Activated T-cell treated with anti-CD3 and anti-CD28 coated beads for 1 hour (primary cell): ENCODE measurements at places on chromosomes 3 and 15.

- DNase-seq: no peak
Measured at GRCh38 chr3:30493911-30494311, 112.5 kb upstream of the TGFBR2 start.

GRCh38 chr15:63234451-63234870, 42.9 kb upstream of the APH1B start:
- no peak for DNase-seq

- no peak for DNase-seq
Measured at GRCh38 chr15:92020207-92020606, 166.7 kb downstream of the SLCO3A1 start.

DNA sequence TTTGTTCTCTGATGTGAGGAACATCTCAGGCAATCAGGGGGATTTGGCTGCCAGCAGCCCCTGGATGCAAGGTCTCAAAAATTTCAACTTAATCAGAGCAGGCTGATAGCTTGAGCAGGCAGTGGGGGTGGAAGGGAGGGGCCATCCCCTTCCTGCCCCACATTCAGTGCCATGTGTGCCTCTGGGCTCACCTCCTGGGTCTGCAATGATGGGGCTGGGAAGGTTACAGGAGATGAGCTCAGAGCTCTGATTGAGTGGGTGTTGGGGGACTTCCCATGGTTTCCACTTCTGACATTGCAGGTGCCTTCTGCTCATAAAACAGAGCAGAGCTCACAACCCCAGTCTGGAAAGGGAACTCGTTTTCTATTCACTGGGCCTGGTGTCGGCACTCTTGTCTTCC, 37.0 kb downstream of the PARP16 start:
- DNase-seq: no peak

GRCh38 chr3:36769926-36770325, 5.6 kb upstream of the DCLK3 start:
- no peak for DNase-seq

DNA sequence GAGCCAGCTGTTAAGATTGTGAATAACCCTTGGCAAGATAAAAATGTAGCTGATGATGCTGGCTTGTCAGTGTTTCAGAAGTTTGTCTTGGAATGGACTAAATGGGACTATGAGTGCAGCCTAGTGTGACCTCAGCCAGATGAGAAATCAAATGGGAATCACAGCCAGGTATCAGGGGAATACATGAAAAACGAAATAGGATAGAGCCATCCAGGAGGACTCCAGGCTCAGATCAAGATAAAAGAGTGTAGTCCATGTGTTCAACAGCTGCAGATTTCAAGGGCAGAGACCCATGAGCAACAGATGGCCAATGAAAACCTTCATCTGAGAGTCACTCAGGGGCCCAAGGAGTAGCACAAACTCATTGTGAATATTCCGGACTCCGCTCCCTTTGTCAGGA, 1080.9 kb upstream of the CADM2 start:
- no peak for DNase-seq

DNA sequence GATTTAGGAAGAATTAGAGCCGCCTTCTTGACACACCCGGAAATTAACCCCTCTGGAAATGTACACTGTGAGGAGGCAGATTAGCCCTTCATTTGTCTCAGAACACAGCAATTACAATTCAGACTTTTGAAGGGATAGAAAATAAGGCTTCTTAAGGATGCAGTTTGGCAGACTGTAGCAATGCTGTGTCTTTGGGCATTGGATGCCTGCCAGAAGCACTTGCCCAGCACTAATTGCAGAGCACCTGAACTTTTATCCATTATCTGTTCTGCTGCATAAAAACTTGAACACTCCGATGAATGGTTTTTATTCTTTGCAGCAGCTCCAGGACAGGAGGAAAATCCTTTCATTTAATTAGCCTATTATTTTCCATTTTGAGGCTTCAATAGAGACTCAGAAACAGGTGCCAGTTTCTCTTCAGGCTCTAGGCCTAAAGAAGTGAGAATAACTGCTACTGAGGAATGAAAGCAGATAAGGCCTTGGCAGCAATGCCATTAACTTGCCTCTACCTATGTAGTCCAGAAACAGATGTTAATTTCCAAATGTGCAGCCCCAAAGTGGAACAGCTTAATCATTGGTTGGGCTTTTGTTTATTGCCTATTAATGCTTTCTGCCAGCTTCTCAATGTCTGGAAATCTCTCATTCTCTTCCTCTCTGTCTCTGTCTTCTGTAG, 418.5 kb downstream of the NSUN3 start:
- DNase-seq: no peak

GRCh38 chr3:108152274-108152673, 61.4 kb upstream of the CD47 start:
- no peak for DNase-seq

- DNase-seq: no peak
Measured at GRCh38 chr3:157100608-157101396, 59.1 kb downstream of the CCNL1 start.

- DNase-seq: no peak
Measured at GRCh38 chr15:61661791-61662190, 398.5 kb downstream of the VPS13C start.

- DNase-seq: no peak
Measured at GRCh38 chr3:13665582-13666226, 116.8 kb downstream of the FBLN2 start.

- no peak for DNase-seq
Measured at GRCh38 chr3:136343446-136343845, 93.3 kb downstream of the PCCB start.

DNA sequence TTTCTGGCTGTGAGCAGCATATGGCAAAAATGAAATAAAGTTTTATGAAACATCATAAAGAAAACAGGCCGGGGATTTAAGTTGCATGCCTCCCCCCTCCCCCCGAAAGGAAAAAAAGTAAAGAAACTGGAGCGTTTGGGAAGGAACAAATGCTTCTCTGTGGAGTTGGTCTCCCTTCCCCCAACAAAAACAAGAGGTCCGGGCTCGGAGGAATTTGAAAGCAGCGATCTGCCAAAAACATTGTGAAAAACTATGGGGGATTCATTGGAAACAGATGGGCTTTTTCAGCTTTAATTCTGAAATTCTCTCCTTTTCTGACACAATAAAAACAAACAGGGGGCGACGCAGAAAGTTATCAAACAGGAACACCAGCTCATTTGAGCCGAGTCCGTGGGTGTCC, 17.0 kb downstream of the RGMA start:
- DNase-seq: no peak

- no peak for DNase-seq
Measured at GRCh38 chr15:40543631-40544294, 21.1 kb downstream of the CCDC32 start.

DNA sequence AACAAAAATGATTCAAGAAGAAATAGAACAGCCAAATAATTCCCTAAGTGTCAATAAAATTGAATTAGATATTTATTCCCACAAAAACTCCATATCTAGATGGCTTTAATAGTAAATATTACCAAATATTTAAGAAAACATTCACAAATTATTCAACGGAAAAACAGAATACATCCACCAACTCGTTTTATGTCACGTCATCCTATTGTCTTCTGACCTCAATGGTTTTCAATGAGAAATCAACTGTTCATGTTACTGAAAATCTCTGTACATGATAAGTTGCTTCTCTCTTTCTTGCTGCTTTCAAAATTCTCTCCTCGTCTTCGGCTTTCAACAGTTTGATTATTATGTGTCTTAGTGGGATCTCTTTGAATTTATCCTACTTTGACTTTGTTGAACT, 17.1 kb upstream of the FBXL2 start:
- DNase-seq: no peak

DNA sequence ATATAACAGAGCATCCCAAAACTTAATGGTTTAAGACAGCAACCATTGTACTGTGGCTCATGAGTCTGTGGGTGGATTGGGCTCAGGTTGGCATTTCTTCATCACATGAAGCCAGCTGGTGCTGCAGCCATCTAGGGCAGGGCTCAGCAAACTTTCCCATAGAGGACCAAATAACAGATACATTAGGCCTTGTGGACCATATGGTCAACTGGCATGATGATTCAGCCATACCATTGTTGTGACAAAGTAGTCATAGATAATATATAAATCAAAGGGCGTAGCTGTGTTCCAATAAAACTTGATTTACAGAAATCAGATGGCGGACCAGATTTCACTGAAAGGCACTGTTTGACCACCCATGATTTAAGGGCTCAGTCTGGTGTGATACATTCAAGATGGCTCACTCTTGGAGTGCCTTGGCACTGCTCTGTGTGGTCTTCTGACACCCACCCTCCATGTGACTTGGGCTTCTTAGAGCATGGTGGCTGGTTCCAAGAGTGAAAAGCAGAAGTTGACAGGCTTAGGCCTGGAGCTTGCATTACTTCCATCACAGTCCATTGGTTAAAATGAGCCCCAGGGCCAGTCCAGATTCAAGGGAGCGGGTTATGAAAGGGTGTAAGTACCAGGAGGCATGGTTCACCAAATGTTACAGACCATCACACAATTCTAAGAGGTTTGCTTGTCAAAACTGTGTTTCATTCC, 40.8 kb upstream of the BHLHE40 start:
- no peak for DNase-seq

DNA sequence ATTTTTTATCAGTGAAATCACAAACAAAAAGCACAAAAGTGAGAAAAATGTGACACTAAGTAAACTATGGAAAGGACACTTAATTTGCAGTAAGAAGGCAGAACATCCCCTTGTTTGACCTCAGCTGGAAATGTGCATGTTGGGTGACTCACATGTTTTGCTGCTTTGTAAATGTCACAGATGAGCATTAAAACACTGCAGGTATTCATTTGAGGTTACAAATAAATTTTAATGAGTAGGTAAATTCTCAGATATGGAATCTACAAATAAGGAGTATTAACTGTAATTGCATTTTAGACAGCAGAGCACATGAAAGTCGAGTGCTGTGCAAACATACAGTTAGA, 20.3 kb downstream of the CHMP2B start:
- no peak for DNase-seq

DNA sequence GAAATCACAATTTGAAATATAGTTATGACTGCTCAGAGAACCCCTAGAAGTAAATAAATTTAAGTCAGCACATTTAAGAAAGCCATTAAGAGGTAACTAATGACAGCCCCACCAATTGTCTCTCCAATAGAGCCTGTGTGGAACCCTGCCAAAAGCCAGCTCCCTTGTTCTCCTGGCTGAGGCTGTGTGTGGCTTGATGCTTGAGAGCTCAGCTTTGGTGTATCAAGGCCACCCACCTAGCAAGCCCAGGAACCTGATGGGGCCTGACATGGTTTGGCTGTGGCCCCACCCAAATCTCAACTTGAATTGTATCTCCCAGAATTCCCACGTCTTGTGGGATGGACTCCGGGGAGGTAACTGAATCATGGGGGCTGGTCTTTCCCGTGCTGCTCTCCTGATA, 106.9 kb downstream of the LRRN1 start:
- DNase-seq: no peak

GRCh38 chr15:66153549-66154415, 99.8 kb downstream of the MEGF11 start:
- no peak for DNase-seq

DNA sequence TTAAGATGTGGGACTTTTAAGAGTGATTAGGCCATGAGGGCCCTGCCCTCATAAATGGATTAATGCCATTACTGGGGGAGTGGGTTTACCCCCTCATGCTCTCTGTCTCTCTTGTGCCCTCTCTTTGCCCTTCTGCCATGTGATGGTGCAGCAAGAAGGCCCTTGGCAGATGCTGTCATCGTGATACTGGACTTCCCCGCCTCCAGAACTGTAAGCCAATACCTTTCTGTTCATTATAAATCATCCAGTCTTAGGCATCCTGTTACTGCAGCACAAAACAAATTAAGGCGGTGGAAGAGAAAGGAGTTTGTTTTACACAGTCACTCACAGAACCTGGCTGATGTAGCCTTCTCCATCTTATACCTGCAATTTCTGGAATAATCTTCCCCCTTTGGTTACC, 360.3 kb upstream of the TBL1XR1 start:
- no peak for DNase-seq

DNA sequence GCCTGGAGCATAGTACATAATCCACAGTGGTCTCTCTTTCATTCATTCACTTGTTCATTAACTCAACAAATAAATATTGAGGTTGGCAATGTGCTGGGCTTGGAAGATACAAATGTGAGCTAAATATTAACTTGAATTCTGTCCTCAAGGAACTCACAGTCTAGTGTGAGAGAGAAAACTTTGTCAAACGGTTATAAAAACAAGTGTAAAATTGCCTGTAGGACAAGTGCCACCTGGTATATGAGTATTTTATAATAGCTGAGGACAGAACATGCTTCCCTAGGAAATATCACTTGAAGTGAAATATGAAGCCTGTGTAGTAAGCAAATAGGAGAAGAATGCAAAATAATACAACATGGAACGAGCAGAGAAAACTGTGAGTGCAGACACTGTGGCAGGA, 173.1 kb upstream of the CMC1 start:
- DNase-seq: no peak

DNA sequence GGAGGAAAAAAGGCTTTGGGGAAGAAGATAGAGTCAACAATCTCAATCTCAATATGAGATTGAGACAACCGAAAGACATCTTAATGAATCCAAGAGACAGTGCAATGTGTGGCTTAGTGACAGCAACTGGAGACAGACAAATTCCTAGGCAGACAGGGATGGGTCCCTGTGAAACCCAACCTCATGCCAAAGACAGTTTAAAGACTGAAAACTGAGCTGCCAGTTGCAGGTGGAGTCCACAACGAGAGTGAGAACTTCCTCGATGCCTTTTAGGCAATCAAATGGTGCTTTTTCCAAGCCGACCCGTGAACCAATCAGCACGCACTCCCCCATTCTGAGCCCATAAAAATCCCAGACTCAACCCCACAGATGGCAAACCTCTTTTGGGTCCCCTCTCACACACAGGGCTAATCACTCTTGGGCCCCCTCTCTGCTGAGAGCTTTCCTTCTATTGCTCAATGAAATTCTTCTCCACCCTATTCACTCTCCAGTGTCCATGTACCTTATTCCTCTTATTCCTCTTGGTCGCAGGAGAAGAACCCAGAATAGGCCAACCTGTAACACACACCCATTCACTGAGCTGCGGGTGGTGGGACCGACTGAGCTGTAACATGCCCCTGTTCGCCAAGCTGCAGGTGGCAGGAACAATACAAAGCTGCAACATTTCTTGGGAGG, 34.8 kb downstream of the ZMAT3 start:
- DNase-seq: no peak

GRCh38 chr3:177561365-177561764, 364.1 kb upstream of the TBL1XR1 start:
- DNase-seq: no peak

DNA sequence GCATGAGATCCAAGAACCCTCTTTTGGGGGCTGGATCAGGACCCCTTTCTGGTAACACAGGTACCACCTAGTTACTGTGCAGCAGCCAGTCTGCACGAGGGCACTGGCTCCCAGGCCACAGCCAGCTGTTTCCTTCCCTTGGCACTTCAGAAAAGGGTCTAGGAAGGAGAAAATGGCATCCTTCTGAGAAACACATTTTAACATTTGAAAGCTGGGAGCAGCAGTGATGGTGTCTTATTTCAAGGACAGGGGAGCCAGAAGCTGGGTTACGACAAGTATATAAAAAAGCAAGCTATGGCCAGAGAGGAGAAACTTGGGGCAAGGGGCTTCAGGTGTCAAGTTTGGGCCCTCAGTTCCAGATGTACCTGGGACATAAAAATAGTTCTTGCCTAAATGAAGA, 282.8 kb downstream of the CTNNB1 start:
- no peak for DNase-seq

- DNase-seq: no peak
Measured at GRCh38 chr3:81105206-81105605, 656.2 kb downstream of the GBE1 start.
